ENCODE measurements at places on chromosomes 1 and 21. TPM values are rescaled to one million over a fixed set of nuclear protein-coding genes. Genes with fewer than 3 reads are reported as not detected.

MX2 gene
- total RNA-seq, result 0.80 TPM

UQCRHL gene
- 3.1 TPM for total RNA-seq

CYP4A11 gene
- not detected for total RNA-seq

COL11A1 gene
- 8.0 TPM for total RNA-seq

PLXNA2 gene
- total RNA-seq, result 6.3 TPM

OR2T6 gene
- total RNA-seq, result not detected

KIAA1614 gene
- 5.2 TPM for total RNA-seq

NEGR1 gene
- total RNA-seq, result 3.2 TPM

S100A3 gene
- 7.1 TPM for total RNA-seq

OR2G6 gene
- total RNA-seq, result not detected

HRNR gene
- total RNA-seq, result not detected
